Renal pelvis (tissue), 12 donors: ENCODE measurements at places on chromosomes 13 and 19. TPM values are rescaled to one million over a fixed set of nuclear protein-coding genes. Genes with fewer than 3 reads are reported as not detected.

Gene INAFM1
- 11.1 TPM for polyA plus RNA-seq

DNA sequence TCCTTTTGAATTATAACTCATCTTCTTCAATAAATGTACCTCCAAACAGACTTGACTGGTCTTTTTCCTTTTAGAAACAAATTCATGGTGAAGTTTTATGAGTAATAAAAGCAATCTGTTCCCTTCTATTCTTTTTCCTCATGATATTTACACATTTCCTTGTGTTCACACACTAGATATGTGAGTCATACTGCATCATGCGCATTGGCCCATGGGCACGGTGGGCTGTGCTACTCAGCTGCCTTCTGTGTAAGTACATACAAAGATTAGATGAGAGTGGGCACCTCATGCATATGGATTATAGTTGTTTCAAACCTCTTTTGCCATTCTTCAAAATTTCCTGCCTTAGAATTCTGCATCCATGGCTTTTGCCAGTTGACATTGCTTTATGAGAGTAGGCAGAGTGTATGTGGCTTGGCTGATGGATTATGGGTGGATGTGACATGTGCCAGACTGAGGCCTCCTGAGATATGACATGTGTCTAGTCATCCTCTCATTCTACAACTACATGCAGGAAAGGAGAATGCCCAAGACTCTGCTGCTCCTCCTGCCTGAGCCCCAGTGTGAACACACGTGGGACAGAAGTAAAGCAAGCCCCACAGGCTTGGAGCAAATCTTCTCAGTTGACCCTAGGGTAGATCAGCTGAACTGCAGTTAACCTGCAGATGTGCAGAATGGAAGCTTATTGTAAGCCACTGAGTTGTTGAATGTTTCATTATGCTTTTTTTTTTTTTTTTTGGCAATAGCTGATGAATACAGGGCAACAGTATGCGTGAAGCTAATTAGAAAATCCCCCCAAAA, 109.9 kb downstream of the RBM26 start:
- DNase-seq: no peak

GRCh38 chr19:30069535-30070197, 127.6 kb downstream of the URI1 start:
- DNase-seq: no peak

DNA sequence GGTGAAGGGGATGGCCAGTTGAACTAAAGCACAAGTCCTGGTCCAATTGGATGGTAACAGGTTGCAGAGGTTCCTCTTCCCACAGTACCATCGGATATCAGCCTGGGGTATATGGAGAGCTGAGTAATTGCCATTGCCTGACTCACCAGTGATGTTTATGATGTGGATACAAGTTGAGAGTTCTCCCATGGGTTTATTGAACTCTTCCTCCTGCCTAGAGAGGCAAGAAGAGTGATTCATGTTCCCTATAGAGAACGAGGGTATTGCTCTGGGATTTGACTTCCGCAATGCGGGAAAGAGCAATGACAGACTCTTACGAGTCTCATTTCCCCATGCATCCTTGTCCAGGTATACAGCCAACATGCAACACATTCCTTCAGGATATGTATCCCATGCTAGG, 111.3 kb upstream of the PCDH9 start:
- DNase-seq: no peak

- no peak for DNase-seq
These were observed 95.1 kb downstream of the ATP8A2 start for GRCh38 chr13:25466880-25467279.

GRCh38 chr13:111859354-111860230, 207.4 kb upstream of the SOX1 start:
- no peak for DNase-seq
